ENCODE measurements at places on chromosomes 2 and 18. TPM values are rescaled to one million over a fixed set of nuclear protein-coding genes. Genes with fewer than 3 reads are reported as not detected.

ABCG8 gene
- not detected for total RNA-seq

COL4A4 gene
- total RNA-seq: not detected

CCDC141 gene
- total RNA-seq: 2.1 TPM

NRBP1 gene
- total RNA-seq: 94.7 TPM

DNA sequence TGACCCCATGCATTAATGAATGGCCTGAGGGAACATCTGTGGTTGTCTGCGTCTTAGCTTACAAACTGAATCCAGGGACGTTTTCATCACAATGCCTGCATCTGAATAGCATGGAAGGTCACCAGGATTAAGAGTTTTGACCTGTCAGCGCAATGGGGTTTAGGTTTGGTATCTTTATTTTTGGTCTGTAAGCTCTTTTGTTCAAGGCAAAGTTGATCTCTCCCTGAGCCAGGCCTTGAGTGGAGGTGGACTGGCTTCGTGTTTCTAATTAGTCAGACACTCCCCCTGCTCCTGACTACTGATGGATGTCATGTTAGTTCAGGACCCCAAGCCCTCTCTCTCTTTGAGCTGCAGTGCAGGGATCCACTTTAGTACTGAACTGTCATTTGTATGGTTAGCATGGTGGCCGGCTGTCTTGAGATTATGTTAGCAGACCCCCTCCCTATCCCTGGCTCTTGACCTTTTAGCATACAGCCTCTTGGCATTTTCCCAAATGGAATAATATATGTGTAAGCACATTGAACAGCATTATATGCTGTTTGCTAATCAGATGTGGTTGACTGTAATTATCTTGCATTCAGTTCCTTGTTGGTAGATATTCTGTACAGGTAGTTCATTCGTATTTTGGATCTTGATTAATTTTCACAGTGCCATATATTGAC is 59.2 kb downstream of the LYPD6 start:
- no peak for DNase-seq

- no peak for DNase-seq
Measured at GRCh38 chr2:21268878-21269224, 145.1 kb downstream of the TDRD15 start.
